NCI-H2171 (cell line): ENCODE measurements at places on chromosomes 13 and 19.
A peak's percentile ranks its signal among the peaks of the same experiment; 100 is the strongest.

GRCh38 chr19:31666126-31666525, 316.9 kb upstream of the TSHZ3 start:
- DNase-seq, result no peak

DNA sequence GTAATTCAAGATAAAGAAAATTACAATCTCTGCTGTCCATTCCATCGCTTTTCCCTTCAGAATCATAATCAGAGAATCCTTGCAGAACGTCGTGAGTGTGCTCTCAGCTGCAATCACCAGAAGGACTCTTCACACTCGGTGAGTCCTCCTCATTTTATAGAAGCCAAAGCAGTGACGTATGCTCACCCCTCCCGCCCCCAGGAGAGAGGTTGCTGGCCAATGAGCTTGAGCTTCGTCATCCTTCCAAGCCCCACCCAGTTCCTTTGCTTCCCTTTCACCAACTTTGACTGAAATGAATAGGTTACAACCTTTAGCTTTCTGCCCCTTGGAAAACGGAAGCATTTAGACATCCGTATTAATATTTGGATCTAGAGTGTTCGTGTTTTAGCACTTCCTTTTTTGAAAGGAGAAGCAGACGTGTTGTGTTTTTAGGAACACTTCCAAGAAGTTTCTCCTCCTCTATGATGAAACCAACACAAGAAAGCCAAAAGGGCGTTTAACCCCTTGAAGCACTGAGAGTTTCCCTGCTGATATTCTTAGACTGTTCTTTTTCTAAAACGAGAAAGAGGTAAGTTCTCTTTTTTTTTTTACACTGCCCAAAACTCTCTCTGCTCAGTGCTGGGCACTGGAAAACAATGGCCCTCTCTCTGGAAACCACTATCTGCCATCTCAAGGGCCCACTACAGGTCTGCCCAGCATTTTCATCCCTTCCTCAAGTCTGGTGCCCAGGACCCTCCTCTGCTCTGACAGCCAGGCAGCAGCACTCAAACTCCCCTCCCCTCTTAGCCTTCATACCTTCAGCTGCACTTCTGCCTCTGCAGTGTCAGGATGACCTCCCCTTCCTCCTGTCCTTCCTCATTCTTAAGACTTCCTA, 44.3 kb upstream of the CEACAM21 start:
- no peak for DNase-seq

- DNase-seq, result peak; percentile 84
Observed at GRCh38 chr19:15280915-15281683, 48.9 kb upstream of the EPHX3 start.

GRCh38 chr19:34590228-34590627, 86.7 kb downstream of the SCGB2B2 start:
- no peak for DNase-seq

GRCh38 chr13:111225810-111226546, 94.5 kb upstream of the TEX29 start:
- DNase-seq, result no peak

DNA sequence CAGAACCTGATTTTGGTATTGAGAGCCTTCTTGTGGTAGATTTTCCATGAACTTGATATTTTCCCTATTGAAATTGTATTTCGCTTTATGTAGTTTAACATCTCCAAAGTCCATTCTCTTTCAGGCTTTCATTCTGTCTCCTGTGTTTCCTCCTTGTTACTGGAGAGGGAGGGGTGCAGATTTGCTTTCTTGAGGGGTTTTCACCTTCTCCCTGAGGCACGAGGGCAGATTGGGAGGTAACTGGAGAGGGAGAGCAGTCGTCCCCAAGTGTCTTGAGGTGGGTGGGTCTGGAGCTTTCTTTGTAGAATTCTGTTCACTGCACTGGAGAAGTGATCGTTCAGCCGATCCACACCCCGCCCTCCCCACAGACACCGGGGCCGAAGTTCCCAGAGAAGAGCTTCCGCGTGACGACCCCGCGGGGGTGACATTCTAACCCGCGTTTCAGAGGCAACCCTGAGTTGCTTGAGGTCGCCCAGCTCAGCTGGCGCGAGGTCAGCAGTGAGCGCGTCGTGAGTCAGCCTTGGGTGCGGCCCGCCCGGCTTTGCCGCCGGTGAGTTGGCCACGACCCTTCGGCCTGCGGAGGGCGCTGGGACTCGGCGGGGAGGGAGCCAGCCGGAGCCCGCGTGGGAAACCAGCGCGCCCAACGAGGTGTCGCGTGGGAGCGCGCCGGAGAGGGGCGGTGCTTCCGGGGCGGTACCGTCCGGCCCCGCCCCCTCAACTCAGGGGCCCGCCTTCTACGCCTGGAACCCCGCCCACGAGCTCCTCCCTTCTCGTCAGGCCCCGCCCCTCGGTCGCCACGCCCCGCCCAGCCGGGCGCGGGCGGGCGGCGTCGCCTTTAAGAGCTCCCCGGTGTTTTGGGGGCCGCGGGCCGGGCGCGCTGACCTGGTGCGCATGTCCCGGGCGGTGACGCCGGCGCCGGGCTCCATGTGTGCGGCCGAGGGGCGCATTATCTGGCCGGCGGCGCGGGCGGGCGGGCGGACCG, at the start of gene GATAD2A:
TSS of gene GATAD2A (plus strand) at position 797 of the 982 bp plus-strand sequence. CDS start 59,671 bp downstream, outside the sequence.
- peak; percentile 89 for DNase-seq

DNA sequence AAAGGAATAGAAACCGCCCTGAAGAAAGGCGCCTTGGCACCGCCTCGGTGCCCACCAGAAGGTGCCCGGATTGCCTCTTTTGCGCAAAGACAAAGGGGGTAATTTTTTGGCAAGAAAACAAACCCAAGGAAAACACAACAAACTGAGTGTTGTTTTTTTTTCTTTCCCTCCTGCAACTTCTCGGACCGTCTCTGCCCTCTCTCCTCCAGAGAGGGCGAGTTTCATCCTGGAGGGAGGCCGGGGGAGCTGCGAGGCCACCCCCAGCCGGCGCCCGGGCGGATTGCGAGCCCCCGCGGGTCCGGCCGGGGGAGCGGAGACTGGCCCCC, 2.3 kb downstream of the ZNF536 start:
- DNase-seq, result no peak

DNA sequence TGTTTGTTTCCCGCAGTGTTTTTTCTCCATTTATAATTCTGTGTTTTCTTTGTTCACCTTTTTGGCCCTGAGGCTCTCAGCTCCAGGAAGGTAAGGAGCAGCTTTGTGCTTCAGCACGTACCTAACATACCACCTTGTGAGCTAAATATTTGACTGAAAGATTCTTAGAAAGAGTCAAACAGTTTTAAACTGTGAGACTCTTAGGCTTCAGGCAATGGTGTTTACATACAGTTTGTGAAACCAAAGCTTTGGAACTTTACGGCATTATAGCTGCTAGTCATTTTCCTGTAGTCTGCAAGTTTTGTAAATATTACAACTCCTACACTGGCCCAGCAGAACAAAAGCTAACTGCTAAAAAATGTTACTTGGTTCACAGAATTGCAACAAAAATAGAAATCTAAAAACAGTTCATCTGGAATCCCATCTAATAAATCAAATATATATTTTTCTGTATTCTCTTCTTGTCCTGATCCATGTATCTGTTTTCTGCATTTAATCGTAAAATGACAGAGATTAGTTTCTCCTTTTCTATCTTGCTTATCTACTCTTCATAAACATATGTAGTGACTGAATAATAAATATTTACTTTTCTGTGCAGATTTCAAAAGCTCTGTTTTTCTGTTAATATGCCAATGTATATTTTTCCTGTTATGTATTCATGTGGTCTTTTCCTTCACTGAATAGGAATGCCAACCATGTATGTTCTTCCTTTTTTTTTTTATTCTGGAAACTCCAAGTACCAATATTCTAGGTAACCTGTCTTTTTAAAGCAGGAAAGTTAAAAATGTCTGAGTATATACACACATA, 38.8 kb upstream of the GPI start:
- DNase-seq, result no peak

DNA sequence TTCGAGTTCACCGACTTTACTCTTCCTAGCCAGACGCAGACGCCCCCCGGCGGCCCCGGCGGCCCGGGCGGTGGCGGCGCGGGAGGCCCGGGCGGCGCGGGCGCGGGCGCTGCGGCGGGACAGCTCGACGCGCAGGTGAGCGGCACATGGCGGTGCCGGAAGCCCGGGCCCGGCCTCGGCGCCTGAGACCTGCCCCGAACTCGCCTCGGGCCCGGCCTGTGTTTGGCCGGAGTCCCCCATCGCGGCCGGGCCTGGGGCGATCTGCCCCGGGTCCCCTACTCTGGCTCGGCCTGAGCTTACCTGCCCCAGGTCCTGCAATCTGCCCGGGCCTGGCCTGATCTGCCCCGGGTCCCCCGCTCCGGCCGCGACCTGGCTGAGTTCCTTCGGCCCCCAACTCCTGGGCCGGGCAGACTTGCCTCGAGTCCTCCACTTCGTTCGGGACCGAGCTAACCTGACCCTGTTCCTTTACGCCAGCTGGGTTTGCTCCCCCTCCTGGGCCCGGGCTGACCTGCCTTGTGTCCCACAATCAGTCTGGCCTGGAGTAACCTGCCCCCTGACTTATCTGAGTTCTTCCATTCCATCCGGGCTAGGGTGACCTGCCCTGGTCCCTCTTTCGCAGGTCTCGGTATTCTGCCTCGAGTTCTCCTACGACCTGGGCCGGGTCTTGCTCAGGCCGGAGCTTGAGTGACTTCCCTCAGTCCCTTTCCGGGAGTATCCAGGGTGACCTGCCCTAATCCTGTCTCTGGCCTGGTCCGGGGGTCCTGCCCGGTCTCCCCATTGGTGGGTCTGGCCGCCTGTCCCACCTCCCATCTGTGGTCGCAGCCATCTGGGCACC, 764 bp downstream of the UPF1 start:
- no peak for DNase-seq

DNA sequence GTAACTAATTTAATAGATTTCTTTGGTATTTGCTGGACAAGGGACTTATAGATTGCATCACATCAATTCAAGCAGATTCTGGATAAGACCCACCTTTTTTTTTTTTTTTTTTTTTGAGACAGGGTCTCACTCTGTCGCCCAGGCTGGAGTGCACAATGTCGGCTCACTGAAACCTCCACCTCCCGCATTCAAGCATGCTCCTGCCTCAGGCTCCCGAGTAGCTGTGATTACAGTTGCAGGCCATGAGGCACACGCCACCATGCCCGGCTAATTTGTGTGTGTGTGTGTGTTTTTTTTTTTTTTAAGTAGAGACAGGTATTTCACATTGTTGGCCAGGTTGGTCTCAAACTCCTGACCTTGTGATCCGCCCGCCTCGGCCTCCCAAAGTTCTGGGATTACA, 4.2 kb upstream of the PRODH2 start:
- no peak for DNase-seq

DNA sequence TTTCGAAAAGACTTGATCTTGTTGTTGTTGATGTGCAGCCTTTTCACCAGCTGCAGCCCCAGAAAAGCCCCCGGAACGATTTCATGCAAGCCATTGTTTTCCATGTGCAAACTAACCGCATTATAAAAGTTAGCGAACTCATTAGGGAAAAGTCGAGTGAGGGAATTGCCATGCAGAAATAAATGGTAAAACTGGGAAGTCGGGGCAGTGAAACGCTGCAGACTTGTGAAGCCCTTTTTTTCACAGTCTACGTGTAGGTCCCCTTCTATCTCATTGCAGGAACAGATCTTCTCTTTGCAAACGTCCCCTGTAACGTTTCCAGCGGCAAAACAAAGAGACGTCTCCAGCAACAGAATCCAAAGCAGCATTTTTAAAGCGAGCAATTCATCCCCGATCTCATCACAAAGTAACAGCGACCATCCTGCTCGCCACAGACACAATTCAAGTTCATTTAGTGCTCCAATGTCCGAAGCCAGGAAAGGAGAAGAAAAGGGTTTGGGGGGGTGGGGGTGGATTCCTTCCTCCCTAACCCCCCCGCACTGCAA, 1.1 kb downstream of the SLITRK1 start:
- no peak for DNase-seq

DNA sequence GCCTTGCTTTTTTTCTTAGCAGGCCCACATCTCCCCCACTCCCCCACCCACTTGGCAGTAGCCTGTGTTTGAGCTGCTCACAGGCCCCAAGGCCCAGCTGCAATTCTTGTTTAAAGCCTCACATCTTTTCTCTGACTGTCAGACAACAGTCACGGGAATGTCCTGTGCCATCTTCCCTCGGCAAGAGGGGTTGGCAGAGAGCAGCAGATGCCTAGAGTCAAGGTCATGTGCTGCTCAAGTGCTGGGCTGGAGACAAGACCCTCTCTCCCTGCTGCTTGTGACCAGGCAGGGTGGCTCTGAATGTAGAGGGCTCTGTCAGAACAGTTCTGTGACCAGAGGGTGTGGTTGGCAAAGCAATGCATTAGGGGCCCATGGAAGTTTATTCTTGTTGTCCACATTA, 47.4 kb downstream of the BBC3 start:
- DNase-seq, result no peak

DNA sequence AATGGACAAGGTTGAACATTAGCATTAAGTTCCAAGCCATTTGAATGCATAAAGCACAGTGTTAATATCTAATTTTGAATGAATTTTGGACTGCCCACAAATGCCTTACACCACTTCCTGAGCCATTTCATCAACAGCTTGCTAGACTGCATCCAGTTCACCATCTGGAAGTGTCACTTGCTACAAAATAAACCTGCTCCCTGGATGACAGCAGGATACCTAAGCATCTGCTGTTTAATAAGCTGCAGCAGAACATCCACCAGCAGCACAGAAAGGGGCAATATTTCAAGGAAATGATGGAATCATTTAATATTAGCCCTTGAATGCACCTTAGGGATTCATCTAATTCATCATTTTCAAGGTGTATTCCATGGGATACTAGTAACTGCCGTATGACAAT, 76.6 kb upstream of the PCDH9 start:
- peak; percentile 82 for DNase-seq

- no peak for DNase-seq
Observed at GRCh38 chr13:23718996-23719395, 148.8 kb downstream of the TNFRSF19 start.

DNA sequence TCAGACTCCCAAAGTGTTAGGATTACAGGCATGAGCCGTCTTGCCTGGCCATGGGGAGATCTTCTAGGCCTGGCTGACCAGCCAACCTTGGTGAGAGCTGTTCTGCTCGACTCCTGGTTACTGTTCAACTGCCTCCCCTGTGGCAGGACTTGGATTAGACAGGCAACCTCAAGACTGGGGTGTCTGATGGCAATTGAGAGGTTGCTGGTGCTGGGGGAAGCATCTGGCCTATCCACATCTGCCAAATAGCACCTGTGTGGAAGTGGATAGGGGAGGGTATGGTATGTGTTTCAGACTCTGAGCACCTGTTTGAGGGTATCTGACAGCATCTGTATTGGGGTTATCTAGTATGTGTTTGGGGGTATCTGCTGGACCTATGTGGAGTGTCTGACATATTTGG, 44.7 kb downstream of the ARHGEF18 start:
- no peak for DNase-seq

- no peak for DNase-seq
Observed at GRCh38 chr13:110648146-110648819, 32.9 kb downstream of the NAXD start.

- peak; percentile 44 for DNase-seq
Observed at GRCh38 chr19:2308114-2308556, at the start of gene LINGO3. Gene LINGO3 (minus strand): TSS chr19:2308154. CDS start chr19:2291776, 16,378 bp downstream.

- DNase-seq, result no peak
Observed at GRCh38 chr13:58767566-58767965, 1136.0 kb downstream of the PCDH17 start.
